ENCODE measurements at places on chromosomes 4 and X.

GRCh38 chr4:94491322-94491721 lies 39.6 kb downstream of the PDLIM5 start:
- no peak for DNase-seq

DNA sequence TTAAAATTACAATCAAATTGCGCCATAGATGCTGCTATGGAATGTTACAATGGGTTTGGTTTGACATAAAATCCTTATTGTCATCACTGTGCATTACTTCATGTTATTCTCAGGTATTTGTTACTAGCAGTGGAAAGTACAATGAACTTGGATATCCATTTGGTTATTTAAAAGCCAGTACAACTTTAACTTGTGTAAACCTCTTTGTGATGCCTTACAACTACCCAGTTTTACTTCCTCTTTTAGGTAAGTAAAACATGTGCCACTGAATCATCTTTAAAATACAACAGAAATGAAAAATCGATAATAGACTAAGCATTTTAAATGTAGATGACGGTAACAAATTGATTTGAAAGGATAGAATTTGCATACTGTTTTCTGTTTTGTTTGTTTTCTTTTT lies 35.6 kb downstream of the INTS6L start:
- no peak for DNase-seq

DNA sequence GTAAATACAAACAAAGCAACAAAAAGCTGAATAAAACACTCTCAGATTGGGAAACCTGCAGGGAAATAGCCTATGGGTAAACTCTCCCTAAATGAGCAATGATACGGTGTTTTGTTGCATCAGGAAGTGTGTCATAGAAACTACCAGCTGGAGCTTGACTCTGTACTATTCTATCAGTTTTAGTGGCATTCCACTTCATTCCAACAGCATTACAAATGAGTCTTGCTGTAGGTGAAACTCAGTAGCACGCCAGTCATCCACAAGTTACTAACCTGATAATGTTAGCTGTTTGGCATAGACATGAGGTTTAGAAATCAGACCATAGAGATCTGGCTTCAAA lies 24.9 kb downstream of the FGFBP1 start:
- DNase-seq: no peak

DNA sequence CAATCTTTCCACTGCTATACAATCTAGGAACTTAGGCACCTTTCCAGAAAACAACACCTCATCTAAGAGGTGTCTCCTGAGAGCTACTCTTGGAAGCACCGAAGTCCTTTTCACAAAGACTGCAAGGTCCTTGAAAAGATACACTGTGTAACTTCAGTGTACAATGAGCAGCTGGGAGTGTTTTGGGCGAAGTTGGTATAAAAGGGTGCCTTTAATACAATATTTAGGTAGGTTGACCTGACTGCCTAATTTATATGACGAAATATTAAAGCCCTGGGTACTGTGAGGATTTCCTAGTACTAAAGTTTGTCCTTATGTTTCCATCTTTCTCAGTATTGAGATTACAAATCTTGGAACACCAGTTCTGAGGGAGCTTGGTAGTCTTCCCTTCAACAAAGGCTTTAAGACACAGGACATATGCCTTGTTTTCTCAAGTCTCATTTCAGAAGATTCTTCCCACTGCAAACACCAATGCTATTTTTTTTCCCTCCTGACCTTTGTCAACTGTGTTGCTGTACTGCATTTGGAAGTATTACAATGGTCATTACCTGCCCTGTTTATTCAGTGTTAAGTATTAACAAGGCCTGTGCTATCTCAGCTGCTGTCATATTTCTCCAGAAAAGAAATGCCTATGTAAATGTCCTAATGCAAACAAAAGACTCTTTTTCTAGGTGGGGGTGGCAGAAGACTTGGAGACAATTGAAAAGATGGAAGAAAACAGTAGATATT lies 134.2 kb downstream of the MAML3 start:
- no peak for DNase-seq

DNA sequence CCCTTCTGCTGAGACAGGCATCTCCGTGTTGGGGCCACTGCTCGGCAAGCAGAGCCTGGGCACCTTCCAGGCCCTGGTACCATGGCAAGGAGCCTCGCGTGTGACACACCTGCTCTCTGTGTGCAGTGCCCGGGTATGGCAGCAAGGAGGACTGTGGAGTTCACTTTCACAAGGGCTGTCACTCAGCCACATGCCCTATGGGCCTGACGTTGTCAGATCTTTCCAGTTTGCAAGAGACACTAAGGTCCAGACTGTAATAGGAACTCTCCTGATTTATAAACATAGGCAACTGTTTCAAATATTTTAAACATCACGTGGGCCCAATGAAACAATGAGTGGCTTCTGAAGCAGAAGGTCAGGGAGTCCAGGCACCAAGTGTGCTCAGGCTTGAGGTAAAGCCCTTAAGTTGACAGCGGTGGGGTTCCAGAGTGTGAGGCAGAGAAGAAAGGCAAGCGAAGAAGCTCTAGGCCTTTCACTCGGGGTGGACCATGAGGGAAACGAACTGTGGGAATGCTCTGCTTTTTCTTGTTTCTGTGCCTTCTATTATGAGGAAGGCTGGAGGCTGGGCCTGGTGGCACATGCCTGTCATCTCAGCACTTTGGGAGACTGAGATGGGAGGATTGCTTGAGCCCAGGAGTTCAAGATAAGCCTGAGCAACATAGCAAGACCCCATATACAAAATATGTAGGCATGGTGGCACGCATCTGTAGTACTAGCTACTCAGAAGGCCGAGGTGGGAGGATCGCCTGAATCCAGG lies 108.6 kb upstream of the TRIM2 start:
- no peak for DNase-seq

GRCh38 chrX:2135421-2135820 lies 365.4 kb downstream of the DHRSX start:
- DNase-seq: no peak

DNA sequence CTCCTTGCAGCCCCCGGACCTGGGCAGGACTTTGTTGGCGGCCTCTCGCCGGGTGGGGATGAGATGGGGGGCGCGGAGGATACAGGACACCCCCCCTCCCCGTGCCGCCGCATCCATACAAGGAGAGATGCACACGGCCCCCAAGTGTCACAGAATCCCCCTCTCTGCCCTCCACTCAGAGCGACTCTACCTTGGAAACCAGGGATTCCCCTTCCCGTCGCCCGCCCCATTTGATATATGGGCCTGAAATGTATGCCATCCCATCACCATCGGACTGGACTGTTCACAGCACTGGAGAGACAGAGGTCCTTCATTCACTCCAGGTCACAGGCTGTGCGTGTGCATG lies 426 bp downstream of the PORCN start:
- no peak for DNase-seq

DNA sequence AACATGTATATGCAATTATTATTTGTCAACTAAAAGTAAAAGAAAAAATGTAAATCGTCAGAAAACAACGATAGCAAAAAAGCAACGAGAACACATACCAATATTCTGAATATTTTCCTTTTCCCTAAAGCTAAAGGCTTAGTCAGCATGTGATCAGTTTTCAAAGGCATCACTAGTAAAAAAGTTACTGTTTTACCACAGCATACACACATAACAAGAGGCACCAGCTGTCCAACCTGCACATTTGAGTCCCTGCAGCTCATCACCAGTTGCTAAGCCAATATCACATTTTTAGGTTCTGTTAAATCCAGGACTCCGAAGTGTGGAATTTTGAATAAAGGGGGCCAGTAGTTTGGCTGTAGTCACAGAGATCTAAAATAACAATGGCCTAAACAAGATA lies 203.8 kb downstream of the ADGRA3 start:
- DNase-seq: no peak

- no peak for DNase-seq
Observed at GRCh38 chr4:164108971-164109370, 614.5 kb downstream of the TMA16 start.

DNA sequence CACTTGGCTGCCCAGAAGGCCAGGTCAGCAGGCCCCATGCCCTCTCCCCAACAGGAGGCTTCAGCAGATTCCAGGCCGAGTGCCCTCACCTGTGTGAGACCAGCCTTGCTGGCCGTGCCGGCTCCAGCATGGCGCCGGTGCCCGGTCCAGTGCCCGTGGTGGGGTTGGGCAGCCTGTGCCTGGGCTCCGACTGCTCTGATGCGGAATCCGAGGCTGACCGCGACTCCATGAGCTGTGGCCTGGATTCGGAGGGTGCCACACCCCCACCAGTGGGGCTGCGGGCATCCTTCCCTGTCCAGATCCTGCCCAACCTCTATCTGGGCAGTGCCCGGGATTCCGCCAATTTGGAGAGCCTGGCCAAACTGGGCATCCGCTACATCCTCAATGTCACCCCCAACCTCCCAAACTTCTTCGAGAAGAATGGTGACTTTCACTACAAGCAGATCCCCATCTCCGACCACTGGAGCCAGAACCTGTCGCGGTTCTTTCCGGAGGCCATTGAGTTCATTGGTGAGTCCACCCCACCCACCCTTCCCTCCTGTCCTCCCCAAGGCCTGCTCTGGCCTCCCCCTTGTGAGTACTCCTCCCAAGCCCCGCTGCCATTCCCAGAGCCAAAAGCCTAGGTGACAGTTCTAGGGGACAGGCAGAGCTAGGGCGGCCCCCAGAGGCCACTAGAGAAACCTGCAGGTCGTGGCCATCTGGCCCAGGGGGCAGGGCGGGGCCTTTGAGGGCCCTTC lies 2.3 kb downstream of the DUSP9 start:
- peak; percentile 40 for DNase-seq

GRCh38 chr4:69744157-69744478 lies 16.3 kb downstream of the SULT1B1 start:
- DNase-seq: no peak

DNA sequence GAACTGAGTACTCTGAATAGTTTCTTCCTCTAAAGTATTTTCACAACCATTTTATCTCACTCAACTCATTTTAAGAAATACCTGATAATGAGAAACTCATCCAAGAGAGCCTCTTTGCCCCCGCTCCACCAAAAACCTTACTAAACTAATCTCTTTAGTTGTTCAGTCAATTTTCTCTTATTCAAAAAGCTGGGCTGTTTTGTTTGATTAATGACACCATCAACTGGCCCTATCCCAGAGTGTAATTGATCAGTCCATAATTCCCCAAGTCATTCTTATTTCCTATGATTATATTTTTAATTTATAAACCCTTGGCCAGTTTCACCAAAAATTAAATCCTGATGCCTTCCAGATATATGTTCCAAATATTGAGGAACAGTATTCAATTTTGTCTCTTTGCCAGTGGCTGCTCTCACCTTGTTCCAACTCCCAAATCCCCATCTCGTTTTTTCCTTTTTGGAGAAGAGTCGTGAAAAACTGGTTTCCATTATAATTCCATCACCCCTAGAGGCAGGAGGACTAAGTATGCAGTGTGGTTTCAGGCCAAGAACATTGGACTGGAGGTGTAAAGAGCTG lies 10.4 kb downstream of the LIMCH1 start:
- DNase-seq: no peak

DNA sequence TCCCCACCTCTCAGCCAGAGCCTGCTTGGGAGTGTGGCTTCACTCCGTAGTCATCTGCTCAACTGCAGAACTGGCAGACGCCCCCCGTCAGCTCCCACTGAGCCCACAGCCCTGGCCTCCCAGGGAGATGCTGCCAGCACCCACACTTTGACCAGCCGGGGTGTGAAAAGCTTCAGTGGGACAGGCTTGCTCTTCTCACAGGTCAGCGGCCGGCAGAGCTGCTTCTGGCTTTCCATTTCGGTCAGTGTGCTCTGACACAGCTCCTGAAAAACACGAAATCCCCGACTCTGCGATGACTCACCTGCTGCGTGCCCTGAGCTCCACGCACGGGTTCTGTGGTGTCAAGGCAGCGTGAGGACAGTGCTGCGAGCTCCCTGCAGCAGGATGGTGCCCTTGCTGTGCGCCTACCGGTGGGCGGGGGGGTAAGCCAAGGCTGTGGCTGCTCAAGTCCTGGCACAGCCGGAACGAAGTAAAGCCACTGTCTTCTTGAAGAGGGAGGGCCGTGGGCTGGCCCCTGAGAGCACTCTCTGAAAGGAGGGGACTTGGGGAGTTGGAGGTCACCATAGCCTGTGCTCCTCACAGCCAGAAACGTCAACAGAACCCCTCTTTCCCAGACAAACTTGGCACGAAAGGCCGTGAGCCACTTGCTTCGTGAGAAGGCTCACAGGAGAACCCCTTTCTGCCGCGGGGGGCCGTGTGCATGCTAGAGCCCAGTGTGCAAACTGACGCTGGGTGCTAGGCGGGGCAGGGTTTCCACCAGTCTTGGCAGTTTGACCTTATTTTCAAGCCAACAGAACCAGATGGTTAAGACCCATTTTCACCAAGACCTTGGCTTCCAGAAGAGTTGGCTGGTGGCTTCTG lies 23.6 kb downstream of the NOP14 start:
- DNase-seq: peak; percentile 44

DNA sequence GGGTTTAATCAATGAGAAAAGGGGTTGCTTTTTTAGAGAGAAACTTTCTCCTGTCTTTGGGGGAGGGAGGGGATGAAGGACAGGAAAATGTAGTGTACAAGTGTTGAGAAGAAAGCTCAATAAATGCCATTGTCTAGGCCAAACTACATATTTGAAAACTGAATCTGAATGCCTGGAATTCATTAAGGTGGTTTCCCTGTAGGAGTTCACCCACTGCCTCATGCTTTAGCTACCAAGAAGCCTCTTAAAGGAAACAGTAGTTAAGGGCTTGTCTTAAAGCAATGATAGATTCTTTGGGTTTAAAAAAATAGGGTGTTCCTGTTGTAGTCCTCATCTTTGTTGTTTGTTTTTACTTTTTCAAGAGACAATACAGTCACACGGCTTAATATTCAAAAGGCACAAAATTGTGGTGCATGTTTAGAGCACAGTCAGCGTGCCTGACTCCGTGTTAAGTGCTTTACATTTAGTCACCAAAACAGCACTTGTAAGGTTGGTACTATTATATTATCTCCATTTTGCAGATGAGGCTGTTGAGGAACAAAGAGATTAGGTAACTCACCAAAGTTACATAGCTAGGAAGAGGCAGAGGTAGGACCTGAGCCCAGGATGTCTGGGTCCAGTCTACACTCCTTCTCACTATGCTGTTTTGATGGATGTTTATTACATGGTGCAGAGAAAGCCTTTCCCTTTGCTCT lies 46.0 kb downstream of the FNIP2 start:
- no peak for DNase-seq

- DNase-seq: no peak
Observed at GRCh38 chrX:22952010-22952409, 47.8 kb upstream of the DDX53 start.

DNA sequence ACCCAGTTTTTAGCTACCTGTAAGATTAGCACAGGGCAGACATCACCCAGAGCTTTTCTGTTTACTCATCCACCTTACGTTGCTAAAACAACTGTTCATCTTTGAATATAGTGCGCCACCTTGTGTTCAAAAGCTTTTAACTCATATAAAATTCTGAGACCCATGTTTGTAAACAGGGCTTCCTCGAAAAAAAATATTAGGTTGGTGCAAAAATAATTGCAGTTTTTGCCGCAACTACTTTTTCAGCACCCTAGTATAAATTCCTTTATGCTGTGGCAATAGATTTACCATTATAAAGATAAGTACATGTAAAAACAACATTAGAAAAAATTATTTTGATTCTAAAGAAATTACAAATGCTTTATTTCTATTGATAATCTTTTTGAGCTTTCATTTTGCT lies 147.9 kb downstream of the LRBA start:
- DNase-seq: no peak
